Glutamatergic neuron (in vitro differentiated cells): ENCODE measurements at places on chromosomes 16 and 17. TPM values are rescaled to one million over a fixed set of nuclear protein-coding genes. Genes with fewer than 3 reads are reported as not detected.

DNA sequence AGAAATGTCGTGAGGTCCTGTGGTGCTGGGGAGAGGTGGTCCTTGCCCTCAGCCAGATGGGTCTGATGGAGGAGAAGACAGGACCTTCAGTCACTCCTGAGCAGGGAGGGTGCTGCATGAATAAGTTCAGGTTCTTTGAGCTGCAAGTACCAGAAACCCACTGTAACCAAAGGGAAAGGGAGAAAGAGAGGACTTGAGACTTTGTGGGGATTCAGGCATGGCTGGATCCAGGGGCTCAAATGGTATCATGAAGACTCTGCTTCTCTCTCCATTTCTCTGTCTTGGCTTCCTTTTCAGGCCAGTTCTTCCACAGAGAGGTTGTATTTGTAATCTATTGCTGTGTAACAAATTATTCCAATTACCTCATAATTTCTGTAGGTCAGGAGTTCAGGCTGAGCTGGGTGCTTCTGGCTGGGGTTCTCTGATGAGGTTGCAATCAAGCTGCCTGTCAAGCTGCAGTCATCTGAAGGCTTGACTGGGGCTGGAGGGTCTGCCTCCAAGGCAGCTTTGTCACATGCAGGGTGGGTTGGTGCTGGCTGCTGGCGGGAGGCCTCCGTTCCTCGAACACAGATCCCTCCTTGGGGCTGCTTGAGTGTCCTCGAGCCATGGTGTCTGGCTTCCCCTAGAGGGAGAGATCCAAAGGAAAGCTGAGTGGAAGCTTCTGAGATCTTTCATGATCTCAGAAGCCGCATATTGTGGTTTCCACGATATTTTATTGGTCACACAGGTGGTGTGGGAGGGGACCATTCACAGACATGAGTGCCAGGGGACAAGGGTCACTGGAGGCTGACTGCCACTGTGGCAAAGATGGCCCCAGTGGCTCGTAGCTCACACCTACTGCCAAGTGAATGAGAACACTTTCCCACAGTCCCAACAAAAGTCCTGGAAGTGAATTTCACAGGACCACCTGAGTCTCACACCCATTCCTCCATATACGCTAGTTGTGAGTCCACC is 5.9 kb upstream of the ADCY7 start:
- peak overlapping the region; percentile 83 for H3K27ac ChIP-seq
- no peaks in the 10 kb centered on the region for H3K36me3 ChIP-seq
- no peak for DNase-seq

- H3K36me3 ChIP-seq, result no peaks in the 10 kb centered on the region
- H3K27ac ChIP-seq, result no peak overlapping the region
- no peak overlapping the region for H3K4me3 ChIP-seq
- H3K27me3 ChIP-seq, result peaks cover 2% of the 10 kb centered on the region
Observed at GRCh38 chr17:48162306-48162934, 54.9 kb downstream of the SNX11 start.

Gene MCRIP2
- total RNA-seq, result 16.6 TPM

Gene PHLPP2
- 8.1 TPM for total RNA-seq

DNA sequence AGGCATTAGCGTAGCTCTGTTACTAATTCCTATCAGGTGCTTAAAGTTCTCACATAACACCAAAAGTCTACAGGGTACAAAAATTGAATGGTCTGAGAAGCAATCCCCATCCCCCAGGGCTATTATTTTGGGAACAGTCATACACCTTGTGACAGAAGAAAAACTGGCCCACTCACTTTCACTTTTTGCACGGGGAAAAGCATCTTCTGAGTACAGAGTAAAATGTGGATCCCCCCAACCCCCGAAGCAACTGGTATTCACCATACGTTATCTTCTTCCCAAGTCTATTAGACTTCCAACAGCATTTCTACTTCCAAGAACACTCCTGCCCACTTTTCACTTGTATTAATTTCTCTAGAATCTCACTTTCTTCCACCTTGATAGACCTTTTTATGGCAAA is 11.8 kb downstream of the GGA3 start:
- no peak for DNase-seq
- H3K4me1 ChIP-seq, result peaks cover 14% of the 10 kb centered on the region
- no peak overlapping the region for H3K4me3 ChIP-seq
- H3K27ac ChIP-seq, result peak overlapping the region; percentile 14
- H3K36me3 ChIP-seq, result no peaks in the 10 kb centered on the region

Gene CAVIN1
- total RNA-seq, result 0.32 TPM

GRCh38 chr17:72258711-72259110 is 137.9 kb downstream of the SOX9 start:
- no peaks in the 10 kb centered on the region for H3K27me3 ChIP-seq
- no peaks in the 10 kb centered on the region for H3K36me3 ChIP-seq
- H3K4me1 ChIP-seq, result no peaks in the 10 kb centered on the region

Gene HOXB7
- total RNA-seq, result 0.64 TPM
